AG08396 (cell line): ENCODE measurements at places on chromosomes 4 and X.

DNA sequence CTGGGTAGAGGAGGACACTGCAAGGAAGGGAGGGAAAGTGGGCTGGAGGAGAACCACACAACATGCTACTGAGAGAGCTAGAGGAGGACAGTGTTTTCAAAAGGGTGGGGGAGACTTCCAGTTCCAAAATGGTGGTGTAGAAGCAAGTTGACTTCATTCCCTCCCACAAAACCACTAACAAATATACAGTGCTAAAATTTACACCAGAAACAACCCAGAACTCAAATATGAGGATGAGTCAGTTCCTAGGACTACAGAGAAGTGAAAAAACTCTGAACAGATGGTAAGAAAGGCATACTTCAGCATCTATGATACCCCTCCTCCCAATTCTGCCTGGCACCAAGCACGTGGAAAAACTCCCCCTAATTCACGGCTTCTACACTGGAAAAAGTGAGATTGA is 9.8 kb downstream of the AADAT start:
- no peak for DNase-seq

DNA sequence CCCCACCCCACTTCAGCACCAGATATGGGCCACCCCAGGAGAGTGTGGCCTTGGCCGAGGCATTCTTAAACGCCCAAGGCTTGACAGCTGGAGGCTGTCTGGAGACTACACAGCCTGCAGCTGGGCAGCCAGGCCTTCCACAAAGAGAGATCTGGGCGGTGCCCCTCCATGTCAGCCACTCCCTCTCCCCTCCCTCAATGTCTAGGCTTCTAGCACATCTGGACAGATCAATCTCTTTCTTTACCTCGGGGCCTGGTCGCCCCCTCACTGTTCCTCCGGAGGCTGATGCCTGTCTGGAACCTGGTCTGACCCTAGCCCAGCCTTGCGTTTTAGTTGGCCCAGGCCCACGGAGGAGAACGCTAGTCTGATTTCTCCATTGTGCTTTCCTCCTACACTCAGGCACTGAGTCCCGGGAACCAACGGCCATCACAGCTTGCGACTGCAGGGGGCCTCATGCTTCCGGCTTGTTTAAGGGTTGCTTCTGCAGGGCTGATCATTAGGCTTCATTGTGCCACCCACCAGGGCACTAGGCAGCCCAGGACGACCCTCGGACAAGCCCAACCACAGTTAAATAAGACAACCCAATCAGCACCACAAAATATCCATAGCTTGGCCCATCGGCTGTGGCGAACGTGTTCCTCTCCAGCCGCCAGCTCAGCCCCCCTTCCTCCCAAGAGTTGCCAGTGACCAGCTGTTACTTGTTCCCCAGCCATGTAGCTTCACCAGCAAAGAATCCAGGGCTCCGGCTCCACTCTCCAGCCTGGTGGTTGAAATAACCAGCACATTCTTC is 200.6 kb downstream of the BCOR start:
- DNase-seq, result peak; percentile 75

- no peak for DNase-seq
Observed at GRCh38 chrX:120287513-120288112, 23.6 kb downstream of the TMEM255A start.

GRCh38 chr4:179989975-179990374 is 2253.2 kb upstream of the TENM3 start:
- no peak for DNase-seq

- no peak for DNase-seq
Observed at GRCh38 chr4:110033355-110034025, 120.8 kb downstream of the EGF start.

DNA sequence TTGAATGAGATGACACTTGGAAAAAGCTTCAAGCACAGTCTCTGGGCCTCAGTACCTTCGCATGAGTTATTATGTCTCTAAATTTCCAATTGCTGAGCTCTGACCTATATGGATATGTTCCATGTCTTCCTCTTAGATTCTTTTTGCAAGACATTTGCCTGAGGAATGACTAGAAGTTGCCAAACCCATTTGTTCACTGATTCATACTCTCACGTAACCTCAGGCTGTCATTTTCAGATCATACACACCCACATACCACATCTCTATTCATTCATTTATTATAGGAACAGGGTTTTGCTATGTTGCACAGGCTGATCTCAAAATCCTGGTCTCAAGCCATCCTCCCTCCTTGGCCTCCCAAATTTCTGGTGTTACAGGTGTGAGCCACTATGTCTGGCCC is 2137.1 kb upstream of the TENM3 start:
- no peak for DNase-seq

DNA sequence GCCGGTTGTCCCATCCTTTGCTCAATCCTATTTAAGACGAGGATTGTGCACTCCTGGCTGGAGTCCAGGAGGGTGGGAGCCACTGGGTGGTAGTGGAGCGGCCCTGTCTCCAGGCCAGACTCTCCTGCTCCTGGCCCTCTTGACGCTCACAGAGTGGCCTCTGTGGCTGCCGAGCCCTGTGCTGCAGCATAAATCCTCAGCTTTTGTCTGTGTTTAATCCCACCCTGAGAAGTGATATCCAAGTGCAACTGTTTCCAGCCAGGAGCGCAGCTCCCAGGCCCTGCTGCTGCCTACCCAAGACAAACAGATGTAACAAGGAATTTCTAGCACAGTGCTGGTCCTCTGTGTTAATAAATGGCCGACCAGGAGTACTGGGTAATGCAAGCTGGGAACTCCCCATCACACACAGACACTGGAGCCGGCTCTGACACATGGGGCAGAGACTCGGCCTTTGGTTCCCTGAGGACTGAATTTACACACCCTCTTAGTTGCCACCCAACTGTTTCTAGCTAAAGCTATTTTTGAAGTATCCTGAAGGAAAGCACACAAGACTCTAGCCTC is 85.3 kb downstream of the GATB start:
- no peak for DNase-seq

GRCh38 chrX:132568291-132568690 is 79.5 kb upstream of the MBNL3 start:
- no peak for DNase-seq

- DNase-seq, result peak; percentile 40
Observed at GRCh38 chrX:96372313-96373046, 312.2 kb upstream of the DIAPH2 start.

- no peak for DNase-seq
Observed at GRCh38 chr4:74006009-74006476, 7.6 kb upstream of the CXCL5 start.

GRCh38 chr4:185265942-185266341 is 56.5 kb downstream of the SNX25 start:
- DNase-seq, result no peak

DNA sequence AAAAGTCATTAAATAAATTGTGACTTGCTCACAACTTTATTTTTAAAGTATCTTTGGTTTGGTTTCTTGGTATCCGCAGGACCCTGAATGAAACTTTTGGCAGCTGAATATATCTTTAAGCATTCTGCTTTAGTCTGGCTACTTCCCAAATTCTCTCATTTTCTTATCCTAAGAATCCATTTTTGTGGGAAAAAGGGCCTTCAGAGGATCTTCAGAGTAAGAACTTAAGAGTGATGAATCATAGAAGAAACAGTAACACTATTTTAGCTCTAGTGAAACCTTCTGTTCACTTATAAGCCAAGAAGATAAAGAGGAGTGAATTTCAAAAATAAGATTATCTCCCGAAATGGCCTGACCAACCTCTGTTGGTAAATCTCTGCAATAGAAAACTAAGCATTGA is 540.6 kb upstream of the MAGEB18 start:
- DNase-seq, result no peak

DNA sequence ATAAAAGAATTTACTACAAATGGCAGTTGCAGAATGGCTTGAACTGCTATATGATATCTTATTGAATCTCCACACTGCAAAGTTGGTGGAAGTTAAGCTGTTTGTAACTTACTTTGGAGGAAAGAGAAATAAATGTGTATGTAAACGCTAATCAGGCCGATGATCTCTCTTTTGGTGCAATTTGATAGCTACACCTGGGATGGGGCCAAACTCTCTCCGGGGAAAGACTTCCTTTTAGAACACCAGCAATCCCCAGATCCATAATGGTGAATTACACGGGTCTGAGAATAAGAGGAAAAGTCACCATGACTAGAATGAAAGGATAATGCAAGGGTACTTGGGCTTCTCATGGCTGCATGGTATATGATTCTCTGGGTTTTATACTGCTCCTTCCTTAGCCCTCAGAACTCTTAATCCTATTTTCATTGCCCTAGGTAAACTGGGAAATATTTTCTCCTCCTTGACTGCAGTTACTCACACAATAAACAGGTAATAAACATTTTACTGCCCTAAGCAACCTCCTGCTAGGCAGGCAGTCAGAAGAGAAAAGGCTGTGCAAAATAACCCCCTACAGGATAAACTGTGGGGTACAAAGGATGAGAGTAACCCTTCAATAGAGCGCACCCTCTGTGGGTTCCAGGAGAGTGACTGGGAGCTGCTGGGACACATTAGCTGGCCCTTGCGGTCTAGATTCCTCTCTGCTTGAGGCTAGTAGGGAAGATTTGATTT is 109.3 kb downstream of the MGST2 start:
- no peak for DNase-seq

GRCh38 chr4:72531322-72531721 is 37.7 kb downstream of the ADAMTS3 start:
- DNase-seq, result no peak

- DNase-seq, result no peak
Observed at GRCh38 chr4:75643651-75644050, 13.3 kb upstream of the CDKL2 start.

DNA sequence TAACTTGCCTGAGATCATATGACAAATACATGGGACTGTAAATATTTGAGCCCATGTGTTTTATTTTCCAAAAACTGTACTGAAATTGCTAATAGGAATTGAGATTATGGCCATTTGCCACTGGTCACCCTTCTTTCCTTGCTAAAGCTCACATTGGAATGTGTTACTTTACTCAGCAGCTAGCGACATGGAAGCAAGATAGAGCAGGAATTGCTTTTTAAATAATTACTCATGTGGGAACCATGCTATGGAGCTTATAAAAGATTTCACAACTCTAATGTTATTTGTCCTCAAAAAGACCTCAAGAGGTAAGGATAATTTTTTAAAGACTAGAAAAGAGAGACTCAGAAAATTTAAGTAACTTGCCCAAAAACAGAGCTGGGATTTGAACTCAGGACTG is 48.8 kb upstream of the AFAP1 start:
- peak; percentile 64 for DNase-seq

- DNase-seq, result no peak
Observed at GRCh38 chr4:138542191-138542776, 300.1 kb upstream of the SLC7A11 start.

DNA sequence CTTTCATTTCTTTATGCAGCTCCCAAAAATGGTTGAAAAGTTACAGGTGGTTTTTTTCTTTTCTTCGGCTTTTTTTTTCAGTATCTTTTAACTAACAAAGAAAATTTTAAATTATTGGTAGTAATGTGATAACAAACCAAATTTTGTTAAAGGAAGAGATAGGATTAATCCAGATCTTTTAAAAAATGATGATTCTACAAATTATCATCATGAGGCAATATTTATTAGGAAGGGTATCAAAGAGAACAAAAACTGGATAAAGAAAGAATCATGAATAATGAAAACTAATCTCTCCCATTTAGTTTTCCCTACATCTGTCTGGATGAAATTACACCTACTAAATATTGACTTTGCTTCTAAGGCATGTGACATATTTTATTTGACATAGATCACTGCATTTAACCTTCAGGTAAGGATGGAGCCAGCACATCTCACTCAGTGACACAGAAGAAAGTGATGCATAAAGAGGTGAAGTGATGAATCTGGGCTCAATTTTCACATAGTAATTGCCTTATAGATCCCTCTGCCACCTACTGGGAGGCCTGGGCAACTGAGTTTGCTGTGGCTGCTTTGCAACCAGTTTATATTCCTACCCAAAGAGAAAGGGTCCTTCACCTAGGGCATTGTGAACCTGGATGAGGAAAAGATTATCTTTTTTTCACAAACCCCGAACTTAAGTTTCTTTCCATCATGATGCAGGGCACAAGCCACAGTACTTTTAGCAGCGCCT is 155.6 kb downstream of the HNRNPD start:
- DNase-seq, result no peak

- no peak for DNase-seq
Observed at GRCh38 chr4:16676230-16676770, 222.1 kb downstream of the LDB2 start.

DNA sequence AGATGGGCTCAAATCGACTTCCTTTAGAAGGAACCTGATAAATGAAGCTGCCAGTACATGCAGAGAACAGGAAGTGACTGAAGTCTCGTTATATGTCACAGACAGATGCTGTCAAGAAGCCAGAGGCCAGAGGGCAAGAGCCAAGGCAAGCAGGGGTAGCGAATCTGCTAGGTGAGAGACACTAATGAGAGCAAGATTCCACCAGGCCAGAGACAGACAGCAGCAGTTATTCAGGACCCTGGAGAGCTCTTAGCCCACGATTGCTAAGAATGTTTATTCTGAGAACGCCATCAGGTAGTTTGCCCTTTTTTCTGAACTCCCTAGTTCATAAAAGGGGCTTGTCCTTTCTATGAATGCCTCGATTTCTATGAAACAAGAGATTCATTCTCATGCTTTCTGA is 73.7 kb downstream of the BEND2 start:
- no peak for DNase-seq

GRCh38 chr4:74997948-74998729 is 65.2 kb downstream of the PARM1 start:
- DNase-seq, result no peak

GRCh38 chr4:52143815-52144214 is 92.7 kb downstream of the SPATA18 start:
- no peak for DNase-seq

GRCh38 chrX:56765811-56766553 is 36.9 kb downstream of the NBDY start:
- peak; percentile 2 for DNase-seq

DNA sequence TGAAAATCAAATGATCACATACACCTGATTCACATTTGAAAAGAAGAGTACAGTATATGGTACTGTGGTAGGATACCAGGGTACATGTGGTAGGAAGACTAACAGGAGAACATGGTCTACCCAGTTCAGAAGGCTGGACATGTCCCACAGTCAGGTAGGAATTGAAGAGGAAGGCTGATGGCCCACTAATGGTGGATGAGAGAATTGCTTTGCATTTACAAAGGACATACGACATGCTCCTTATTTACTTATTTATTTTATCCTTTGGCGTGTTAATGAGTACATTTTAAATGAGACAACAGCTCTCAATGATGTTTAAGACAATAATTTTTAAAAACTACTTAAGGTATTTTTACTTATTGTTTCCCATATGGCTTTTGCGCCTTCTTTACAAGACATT is 106.7 kb upstream of the BMP2K start:
- no peak for DNase-seq

- DNase-seq, result no peak
Observed at GRCh38 chrX:145190801-145191389, 56.4 kb upstream of the SPANXN1 start.

GRCh38 chr4:140251571-140251970 is 97.6 kb upstream of the MAML3 start:
- no peak for DNase-seq

GRCh38 chr4:117249333-117249732 is 164.0 kb upstream of the TRAM1L1 start:
- no peak for DNase-seq

GRCh38 chr4:25174674-25175073 is 14.4 kb upstream of the SEPSECS start:
- DNase-seq, result no peak
